ENCODE measurements at places on chromosomes 16 and 17.

- no peak for DNase-seq
Observed at GRCh38 chr16:57592591-57593003, 35.8 kb upstream of the ADGRG1 start.

DNA sequence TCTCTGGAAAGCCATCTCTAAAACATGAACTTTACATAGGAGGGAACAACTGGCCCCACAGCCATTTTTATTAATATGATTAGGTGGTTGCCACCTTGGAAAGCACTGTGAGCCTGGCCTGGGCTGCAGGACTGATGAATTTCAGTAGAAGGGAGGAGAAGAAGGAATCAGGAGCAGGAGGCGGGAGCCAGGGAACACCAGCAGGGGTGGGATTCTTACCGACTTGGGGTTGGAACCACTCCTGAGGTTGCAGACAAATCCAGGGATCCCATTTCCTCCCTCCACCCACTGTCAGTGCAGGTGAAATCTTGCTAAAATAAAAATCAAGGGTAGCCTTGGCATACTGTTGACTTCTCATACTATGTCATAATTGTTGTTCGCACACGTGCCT is 16.9 kb upstream of the MAP3K14 start:
- no peak for DNase-seq

- DNase-seq = no peak
Observed at GRCh38 chr16:86980644-86981043, 336.5 kb downstream of the C16orf95 start.

DNA sequence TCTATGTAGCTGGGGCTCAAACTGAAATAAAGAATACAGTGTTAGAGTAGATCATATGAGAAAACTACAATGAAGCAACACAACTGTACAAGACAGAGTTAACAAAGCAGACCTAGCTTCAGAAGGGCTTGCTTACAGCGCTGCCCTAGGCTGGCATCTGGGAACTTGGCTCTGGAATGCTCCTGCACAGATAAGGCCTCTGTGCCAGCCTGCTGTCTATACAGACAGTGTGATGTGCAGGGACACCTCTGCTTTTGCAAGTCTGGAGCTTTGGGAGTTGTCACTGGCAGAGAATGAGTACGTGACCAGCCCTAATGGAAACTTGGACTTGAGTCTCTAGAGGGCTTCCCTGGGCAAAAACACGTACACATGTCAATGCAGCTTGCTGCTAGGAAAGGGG is 32.1 kb upstream of the SLC38A8 start:
- no peak for DNase-seq

DNA sequence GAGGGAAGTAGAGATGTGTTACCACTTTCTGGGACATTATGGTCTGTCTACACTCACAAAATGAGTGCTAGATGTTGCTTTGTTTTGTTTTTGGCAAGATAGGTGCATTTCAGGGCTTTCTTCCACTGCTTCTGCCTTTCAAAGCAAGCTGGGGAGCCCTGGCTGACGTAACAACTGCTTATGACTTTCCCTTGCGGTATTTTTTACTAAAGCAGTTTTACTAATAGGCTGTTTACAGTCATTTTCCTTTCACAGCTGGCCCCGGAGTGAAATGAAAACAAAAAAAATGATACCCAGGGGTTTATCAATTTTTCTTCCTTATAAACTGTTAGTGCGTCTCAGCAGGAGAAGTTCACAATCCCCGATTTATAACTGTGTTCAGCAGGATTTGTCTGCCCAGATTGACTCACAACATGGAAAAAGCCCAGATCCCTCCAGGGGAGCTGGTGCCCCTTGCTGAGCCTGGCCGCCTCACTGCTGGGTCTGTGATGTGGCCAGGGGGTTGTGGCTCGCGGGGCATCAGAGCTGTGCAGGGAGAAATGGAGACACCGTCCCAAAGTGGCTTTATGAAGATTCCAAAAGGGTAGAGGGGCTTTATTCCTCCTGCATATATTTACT is 184.4 kb upstream of the HS3ST3A1 start:
- DNase-seq = no peak

GRCh38 chr17:69869667-69870066 is 205.4 kb upstream of the KCNJ16 start:
- DNase-seq = no peak

DNA sequence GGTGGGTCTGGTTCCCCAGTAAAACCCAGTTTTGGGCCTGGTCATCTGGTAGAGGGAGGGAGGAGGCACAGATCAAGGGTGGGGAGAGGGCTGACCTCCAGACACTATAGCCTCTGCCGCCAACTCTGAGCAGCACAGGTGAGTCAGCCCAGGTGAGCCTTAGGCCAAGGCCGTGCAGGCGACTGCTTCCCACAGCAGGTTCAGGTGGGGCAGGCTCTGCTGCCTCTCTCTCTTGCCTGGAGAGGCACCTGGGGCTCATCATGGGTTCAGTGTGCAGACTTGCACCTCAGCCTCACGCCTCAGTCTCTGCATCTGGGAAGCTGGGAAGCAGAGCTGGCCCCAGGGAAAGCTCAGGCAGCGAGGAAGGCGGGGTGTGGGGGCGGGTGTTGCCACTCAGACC is 37.8 kb upstream of the IL34 start:
- DNase-seq = no peak

GRCh38 chr17:27862004-27862403 is 31.2 kb downstream of the LYRM9 start:
- DNase-seq = no peak

GRCh38 chr16:30430428-30430970 is 669 bp upstream of the DCTPP1 start:
- no peak for DNase-seq

- no peak for DNase-seq
Observed at GRCh38 chr17:58373003-58373402, 21.0 kb upstream of the SUPT4H1 start.

DNA sequence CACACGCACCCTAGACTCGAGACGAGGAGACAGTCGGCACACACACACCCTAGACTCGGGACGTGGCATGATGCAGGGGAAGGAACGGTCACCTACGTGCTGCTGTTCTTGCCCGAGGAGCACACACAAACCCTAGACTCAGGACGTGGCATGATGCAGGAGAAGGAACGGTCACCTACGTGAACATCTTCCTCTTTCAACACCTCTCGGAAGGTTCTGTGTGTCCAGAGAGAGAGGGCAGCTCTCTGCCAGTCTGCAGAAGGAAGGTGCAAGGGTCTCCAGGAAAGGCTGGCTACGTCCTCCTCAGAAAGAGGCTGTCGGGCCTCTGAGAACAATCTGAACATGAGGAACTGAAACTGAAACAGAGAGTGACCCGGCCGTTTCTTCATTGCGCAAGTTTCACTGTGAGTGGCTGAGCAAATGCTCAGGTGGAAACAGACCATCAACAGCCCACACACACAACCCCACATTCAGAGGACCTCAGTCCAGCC is 43.4 kb downstream of the ZNF276 start:
- no peak for DNase-seq

DNA sequence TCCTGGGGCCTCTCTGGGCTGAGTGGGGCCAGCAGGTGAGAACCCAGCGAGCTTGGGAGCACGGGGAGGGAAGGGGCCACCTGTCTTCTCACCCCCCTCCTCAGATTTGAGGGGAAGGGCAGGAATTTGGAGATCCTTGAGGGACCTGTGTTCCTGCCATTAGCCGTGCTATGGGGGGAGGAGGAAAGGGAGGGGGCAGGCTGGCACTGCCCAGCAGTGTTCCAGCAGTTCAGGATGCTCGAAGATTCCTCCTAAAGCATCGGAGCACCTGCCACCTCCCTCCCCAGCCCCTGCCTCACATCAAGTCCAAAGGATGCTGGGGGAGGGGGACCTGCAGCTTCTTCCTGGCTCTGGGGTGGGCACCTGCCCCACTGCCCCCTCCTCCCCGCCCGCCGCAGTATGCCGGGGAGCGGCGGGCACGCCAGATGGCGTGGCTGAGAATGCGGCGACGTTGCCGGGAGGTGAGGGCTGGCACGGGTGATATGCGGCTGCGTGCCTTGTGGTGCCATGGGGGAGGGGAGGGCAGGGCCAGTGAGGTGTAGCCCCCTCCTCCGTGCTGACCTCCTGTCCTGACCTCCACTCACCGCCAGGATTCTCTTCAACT is 4.7 kb upstream of the NEUROD2 start:
- no peak for DNase-seq

GRCh38 chr16:84766978-84767773 is 52.6 kb upstream of the CRISPLD2 start:
- DNase-seq = no peak

DNA sequence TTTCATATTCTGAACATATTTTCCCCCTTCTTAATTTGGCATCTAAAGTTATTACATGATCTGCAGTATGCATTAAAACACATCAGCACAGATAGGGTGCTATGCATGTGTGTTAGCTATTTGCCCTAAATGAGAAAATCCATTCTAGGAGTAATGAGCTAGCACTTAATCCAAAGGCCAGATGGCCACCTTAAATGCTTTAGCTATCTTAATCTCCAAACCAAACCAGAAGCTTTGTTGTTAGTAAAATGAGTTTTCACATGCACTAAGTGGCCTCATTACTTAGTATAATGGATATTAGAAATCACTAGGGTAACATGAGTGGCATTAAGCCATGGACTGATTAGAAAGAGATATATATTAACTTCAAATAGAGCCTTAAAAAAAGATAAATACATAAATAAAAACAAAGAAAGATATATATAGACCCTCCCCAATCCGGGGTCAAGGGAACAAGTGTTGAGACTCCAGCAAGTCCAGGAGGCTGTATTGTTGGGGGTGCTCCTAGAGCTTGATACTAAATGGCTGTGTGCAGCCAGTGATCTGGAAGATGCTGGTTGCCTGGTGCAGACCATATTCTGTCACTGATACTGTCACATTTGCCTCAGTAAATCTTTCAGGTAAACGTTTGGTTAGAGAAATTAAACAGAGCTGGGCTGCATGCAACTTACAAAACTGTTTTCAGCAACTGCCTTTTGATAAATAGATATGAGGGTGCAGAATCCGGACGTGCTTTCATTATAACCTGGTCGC is 67.3 kb downstream of the MYH10 start:
- DNase-seq = no peak

DNA sequence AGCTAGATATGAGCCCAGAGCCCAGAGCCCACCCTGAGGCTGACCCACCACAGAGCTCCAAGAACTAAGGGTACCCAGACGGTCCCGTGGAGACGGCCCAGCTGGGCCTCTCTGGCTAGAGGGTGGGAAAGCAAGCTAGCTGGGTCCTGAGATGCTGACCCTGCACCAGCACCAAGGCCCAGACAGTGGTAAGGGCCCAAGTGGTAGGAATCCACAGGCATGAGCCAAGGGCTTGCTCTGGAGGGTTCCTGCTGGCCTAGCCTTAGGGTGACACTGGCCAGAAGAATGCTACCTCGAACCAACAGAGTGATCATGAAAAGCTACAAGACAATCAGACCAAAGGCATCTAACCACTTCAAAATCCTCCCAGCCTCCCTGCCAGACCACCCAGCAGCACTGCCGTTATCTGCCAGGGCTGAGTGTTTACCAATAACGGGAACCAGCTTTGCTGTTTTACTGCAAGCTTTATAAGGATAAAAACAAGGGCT is 13.2 kb downstream of the HIC1 start:
- DNase-seq = no peak

GRCh38 chr16:3214904-3215600 is 19.9 kb downstream of the ZNF200 start:
- no peak for DNase-seq

GRCh38 chr16:72744076-72744793 is 303.7 kb downstream of the ZFHX3 start:
- no peak for DNase-seq

- DNase-seq = no peak
Observed at GRCh38 chr16:47578033-47578432, 116.9 kb downstream of the PHKB start.

DNA sequence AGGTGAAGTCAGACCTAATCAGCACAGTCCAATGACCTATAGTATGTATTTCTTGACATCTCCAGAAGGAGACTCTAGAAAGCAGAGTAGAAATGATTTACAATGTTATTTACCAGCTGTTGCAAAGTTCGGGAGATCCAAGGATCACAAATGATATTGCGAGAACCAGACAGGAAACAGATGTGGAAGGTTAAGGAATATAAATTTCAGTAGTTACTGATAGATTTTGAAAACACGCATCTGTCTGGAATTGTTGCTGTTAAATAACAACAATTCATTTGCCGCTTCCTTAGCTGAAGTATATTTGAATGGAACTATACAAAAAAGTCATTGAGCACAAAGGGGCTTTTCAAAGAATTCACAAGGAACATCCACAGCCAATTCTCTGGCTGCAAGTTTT is 72.0 kb downstream of the STXBP4 start:
- DNase-seq = no peak

GRCh38 chr17:31591924-31592323 is 200.4 kb downstream of the RAB11FIP4 start:
- DNase-seq = no peak

DNA sequence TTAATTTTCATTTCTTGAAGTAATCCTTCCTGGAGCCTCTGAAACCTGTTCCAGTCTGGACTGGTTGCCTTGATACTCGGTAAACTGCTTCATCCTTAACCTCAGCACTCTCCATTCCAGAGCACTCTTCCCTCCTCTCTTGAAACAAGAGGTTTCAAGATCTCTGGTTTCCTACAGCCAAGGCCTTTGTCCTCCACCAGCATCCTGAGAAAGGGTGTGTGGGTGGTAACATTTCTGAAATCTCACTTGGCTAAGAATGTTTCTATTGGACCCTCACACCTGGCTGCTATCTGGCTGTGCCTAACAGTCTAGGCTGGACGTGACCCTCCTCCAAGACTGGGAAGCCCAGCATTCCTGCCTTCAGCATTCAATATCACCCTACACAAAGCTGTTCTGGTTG is 99.7 kb downstream of the CYTH1 start:
- DNase-seq = no peak

DNA sequence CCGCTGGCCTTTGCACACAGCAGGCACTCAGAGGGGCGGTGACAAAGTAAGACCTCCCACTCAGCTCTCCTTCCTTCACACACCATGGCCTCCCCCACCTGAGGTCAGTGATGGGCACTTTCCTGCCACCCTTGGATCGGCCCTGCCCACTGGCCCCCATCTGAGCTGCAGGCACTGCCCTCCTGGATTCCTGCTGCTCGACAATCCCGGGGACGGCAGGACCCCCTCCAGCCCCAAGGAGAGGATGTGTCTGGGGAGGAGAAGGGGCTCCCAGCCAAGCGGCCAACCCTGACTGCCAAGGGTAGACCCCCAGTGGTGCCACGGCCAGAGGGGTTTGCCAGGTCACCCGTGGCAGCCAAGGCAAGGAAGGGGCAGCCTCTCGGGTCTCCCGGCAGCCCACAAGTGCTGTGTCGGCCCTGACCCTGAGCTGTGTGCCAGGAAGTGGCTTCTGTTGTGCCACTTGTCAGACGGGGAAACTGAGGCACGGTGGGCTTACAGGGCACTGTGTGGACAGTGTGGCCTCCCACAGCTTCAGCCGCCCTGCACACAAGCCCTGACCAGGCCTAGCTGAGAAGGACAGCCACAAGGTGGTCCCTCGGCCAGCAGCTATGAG is 22.7 kb downstream of the PIEZO1 start:
- no peak for DNase-seq

GRCh38 chr17:65515959-65516948 is 45.2 kb downstream of the AXIN2 start:
- DNase-seq = no peak

GRCh38 chr17:76432712-76433336 is 20.1 kb downstream of the UBE2O start:
- no peak for DNase-seq
